ENCODE measurements at places on chromosomes 5 and 9.

DNA sequence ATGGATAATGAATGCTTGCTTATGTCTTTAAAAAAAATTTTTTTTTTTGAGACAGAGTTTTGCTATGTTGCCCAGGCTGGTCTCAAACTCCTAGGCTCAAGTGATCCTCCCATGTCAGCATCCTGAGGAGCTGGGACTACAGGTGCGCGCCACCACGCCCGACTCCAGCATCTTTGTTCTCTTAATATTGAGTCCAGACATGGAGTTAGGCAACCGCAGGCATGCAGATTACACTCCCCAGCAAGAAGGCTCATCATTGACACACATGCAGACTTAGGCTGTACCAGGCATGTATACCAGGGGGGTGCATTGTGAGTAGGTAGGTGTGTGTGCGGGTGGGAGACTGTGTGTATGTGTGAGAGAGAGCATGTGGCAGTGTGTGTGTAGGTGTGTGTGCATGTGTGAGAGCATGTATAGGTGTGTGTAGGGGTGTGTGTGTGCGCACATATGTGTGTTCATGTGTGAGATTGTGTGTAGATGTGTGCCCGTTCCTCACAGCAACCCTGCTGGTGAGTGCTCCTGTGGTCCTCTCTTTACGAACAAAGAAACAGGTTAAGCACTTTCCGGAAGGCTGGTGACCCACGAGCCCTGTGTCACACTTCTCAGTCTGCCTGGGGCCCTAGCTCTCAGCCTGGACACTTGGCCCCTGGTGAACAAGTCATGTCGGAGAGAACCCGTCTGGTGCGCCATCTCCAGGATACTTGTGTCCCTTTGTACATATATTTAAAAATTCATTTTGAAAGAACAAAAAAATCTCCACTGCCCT lies 6.2 kb downstream of the OBP2B start:
- DNase-seq: no peak

- DNase-seq: no peak
Observed at GRCh38 chr9:136004712-136005111, 43.5 kb upstream of the UBAC1 start.

DNA sequence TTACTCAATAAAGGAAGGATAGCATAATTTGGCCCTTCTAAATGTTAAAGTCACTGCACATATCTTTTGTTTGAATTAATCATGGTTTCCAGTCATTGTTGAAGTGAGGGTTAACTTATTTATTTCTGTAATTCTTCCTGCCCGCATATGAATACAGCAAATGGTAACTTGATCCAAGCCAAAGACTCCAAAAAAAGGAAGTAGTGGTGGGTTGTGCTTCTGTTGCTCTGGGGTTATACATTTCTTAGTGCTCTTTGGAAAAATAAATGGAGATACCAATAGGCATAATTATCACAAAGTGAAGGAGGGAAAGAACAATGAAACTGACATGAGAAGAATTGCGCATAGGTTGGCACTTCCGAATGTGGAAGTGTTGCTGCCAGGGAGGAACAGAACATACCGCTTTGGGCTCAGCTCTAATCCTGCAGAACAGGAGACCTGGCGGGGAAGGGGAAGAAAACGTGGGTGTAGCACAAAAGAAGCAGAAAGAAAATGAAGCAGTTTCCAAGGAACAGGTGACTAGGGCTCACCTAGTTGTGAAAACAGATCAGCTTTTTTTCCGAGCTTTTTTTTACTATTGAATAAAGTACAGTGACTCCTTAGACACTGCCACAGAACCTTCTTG lies 69.7 kb upstream of the TAF11L2 start:
- DNase-seq: no peak

DNA sequence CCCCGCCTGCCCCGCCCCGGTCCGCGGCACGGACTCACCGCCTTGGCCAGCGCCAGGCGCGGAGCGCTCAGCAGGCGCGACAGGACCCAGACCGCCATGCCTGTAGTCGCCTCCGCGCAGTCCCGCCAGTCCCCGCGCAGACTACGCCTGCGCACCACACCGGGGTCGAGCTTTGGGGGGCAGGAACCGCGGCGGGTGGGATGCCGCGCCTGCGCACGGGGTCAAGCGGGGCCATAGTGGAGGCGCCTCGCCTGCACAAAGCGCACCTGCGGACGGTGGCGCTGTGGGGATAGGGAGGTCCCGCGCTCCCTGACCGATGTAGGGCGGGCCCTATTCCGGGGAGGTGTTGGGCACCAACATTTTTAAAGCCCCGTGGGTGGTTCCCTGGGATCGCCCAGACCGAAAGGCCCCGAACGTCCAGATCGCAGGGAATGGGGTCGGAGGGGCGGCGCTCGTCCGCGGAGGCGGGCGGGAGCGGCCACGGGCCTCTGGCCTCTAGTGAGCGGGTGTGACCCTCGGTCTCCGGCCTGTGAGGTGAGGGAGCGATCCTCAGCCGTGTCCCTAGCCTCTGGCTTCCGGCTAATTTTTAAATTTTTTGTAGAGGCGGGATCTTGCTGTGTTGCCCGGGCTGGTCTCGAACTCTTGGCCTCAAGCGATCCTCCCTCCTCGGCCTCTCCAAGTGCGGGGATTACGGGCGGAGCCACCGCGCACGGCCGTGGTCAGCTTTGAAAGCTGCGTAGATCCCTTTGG lies 70.8 kb upstream of the LPCAT1 start:
- DNase-seq: peak; percentile 12

DNA sequence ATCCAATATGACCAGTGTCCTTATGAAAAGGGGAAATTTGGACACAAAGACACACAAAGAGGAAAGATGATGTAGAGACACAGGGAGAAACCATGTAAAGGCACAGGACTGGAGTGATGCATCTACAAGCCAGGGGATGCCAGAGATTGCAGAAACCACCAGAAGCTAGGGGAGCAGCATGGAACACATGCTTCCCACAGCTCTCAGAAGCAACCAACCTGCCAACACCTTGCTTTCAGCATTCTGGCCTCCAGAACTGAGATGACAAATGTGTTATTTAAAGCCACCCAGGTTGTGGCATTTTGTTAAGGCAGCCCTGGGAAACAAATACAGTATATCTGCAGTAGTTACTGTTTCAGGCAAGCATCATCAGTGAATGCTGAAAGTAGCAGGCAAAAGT lies 23.2 kb downstream of the DAP start:
- DNase-seq: no peak

- DNase-seq: no peak
Observed at GRCh38 chr9:134243778-134244467, 79.6 kb upstream of the RNU6ATAC start.

DNA sequence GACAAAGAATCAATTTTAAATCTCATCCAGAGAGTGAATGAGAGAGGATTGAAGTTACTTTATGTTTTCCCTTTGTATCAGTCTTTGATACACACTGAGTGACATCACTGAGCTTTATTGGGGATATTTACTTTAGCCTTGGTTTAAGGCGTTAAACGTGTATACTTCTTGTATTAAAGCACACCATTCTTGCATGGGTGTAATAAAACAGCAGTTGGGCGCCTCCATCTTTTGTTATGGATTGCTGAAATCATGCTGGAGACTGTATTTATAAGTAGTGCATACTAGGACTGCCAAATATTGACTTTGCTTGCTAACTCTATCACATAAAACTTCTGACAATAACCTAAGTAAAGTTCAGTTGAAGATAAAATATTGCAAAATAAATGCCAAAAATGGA lies 1755.8 kb upstream of the WWC1 start:
- DNase-seq: no peak

- no peak for DNase-seq
Observed at GRCh38 chr5:68883436-68883835, 210.4 kb upstream of the SLC30A5 start.

GRCh38 chr5:61087921-61088320 lies 74.3 kb downstream of the SMIM15 start:
- no peak for DNase-seq

GRCh38 chr9:124779368-124780059 lies 2.6 kb downstream of the OLFML2A start:
- peak; percentile 61 for DNase-seq

- DNase-seq: no peak
Observed at GRCh38 chr5:2184026-2184366, 301.3 kb upstream of the IRX4 start.

- DNase-seq: no peak
Observed at GRCh38 chr9:137194388-137194787, 5.9 kb downstream of the SSNA1 start.
